ENCODE measurements at places on chromosomes 4 and X.

DNA sequence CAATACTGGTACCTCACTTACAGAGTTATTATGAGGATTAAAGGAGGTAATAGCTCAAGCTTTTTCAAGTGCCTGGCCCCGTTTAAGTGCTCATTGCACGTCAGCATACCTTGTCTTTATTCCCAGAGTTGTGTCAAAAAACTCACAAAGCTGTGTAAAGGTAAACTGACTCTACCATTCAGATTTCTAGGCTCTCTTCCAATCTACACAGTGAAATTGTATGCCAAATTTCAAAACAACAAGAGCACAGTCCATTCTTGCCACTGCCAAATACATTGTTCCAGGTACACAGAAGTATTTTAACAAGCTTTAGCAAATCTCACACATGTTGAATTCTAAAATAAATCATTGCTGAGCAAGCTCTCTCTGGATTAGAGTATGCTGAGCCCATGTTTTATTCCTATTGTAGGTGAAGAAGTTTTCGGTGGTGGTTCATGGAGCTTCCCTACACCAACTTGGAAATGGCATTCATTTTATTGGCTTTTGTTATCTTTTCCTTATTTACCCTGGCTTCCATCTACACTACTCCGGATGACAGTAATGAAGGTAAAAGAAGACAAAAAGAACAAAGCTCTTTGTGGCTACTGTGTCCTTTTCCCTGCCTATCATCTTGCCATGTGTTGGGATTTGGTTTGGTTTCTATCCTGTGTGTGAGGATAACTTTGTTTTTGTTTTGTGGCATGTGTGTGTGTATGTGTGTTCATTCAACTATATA is 16.2 kb downstream of the SMIM31 start:
- DNase-seq, result no peak

DNA sequence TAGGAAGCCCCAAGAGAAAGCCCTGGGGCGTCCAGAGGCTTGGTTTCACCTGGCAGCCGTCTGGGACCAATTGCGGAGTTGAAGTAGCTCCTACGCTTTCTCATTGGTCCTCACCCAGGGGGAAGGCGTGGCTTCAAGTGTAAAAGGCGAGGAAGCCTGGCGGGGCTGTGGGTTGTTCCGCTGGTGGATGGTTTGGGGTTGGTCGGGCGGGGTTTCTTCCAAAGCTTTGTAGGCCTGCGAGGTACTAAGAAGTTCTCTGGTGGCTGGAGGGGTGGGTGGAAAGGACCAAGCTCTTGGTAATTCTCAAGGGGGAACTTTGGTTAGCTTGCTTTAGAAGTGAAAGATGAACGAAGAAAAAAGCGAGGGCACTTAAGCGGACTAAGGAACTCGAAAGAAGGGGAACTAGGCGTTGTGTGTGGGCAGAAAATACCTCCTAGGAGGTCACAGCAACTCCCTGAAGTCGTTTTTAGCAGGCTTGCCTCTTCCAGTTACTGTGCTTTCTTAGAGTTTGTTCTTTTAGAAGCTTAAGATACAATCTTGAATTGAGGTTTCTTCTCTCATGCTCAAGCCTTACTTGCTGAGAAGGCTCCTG is 36.6 kb downstream of the CCNG2 start:
- DNase-seq, result no peak

- no peak for DNase-seq
Measured at GRCh38 chr4:110867251-110867960, 244.5 kb upstream of the PITX2 start.

GRCh38 chr4:79907001-79907400 is 166.0 kb downstream of the ANTXR2 start:
- no peak for DNase-seq

DNA sequence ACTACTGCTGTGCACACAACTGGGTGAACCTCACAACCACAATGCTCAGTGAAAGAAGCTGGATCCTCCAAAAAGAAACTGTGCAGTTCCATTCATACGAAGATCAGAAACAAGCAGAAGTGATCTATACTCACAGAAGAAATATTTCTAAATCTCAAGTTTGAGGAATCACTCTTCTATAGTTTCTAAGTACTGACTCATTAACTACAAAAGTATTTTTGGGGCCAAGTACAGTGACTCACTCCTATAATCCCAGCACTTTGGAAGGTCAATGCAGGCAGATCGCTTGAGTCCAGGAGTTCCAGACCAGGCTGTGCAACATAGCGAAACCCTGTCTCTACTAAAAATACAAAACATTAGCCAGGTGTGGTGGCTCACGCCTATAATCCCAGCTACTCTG is 51.3 kb upstream of the RELL1 start:
- no peak for DNase-seq

- no peak for DNase-seq
Measured at GRCh38 chrX:129754056-129755024, 15.6 kb downstream of the XPNPEP2 start.

- no peak for DNase-seq
Measured at GRCh38 chr4:110058677-110059076, 139.7 kb downstream of the ELOVL6 start.

DNA sequence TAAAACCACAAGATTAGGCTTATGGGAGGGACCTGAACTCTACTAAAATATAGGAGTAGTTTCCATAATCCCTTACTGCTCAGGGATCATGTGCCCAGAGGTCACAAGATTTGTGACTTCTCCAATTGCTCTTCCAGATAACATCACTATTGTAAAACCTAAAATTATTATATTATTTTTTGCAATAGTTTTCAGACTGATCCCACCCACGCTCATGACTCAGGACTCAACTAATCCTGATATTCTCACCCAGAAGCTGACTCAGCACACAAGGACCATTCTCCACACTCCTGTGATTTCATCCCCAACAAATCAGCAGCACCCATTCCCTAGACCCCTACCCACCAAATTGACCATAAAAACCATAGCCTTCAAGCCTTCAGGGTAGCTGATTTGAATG is 24.0 kb upstream of the RPL34 start:
- no peak for DNase-seq

- DNase-seq, result no peak
Measured at GRCh38 chrX:20715176-20715575, 448.5 kb upstream of the RPS6KA3 start.

DNA sequence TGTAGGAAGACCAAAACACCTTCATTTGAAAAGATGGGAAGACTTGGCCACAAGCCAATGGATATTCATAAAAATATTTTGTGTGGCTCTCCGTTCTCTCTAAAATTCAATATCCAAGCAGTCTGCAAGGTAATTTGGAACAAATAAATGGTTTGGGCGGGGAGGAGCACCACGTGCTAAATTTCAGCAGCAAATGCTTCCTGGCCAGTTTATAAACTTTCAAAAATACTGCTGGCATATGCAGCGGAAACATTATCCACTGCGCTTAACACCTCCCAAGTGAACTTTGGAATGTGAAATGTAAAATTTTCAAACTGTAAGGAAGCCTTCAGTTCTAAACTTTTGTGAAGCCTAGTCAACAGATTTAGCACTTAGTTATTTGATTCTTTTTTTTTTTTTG is 191.0 kb downstream of the NSUN7 start:
- no peak for DNase-seq

DNA sequence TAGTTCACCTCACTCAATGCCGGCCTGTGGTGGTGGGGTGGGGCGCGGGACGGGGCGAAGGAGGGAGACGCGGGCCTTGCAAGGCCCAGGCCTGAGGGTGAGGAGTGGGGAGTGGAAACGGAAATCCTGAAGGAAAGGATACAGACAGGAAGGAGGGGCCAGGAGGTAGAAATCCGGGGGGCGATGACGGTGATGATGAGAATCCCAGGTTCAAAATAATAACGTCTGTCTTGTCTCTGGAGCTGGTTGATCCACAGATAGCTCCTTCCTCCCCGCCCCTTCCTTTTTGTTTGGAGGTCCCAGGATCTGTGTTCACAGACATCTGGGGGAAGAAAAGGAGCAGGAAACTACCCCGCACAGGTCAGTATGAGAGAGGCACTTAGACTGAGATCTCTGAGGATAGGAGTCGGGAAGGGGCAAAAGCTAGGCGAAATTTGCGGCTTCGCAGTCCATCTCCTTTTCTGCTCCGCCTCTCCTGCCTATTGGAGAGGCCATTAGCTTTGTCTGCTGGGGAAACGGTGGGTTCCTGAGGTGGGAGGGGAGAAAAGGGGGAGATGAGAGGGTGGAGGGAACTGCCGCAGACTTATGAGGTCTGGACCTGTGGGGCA is 746 bp downstream of the TCEAL7 start:
- no peak for DNase-seq

- no peak for DNase-seq
Measured at GRCh38 chr4:153705743-153706468, 21.8 kb downstream of the TLR2 start.

- DNase-seq, result no peak
Measured at GRCh38 chrX:23727206-23727605, 15.9 kb downstream of the ACOT9 start.

DNA sequence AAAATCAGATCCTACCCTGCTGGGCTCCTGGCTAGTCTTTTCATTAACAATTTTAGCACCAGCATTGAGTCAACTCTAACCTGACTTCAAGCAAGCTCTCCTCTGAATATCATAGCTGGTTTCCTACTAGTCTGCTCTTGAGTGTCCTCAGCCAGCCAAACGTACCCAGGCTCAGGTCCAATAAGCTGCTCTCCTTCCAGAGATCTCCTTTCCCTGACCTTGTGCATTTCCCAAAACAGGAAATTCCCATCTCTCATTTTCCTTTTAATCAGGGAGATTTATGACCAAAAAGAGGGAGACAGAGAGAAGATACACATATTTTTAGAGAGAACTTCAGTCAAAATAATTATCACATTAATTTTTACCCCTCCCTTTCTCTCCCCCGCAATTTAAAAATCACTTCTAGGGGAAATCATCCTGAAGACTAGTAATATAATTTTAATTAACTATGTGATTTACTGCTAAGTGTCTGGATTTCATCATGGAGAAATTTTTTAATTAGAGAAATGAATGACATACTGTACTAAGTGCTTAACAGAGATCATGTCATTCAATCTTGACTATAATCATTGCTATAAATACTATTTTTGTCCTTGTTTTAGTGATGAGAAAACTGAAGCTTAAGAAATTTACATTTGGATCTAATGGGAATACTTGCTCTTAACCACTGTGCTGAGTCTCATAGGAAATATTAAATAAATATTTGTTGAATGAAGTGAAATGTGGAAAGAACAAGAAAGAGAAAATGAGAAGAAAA is 421.7 kb upstream of the INTU start:
- DNase-seq, result no peak

- peak; percentile 18 for DNase-seq
Measured at GRCh38 chr4:48141048-48141447, 7.0 kb upstream of the TXK start.

DNA sequence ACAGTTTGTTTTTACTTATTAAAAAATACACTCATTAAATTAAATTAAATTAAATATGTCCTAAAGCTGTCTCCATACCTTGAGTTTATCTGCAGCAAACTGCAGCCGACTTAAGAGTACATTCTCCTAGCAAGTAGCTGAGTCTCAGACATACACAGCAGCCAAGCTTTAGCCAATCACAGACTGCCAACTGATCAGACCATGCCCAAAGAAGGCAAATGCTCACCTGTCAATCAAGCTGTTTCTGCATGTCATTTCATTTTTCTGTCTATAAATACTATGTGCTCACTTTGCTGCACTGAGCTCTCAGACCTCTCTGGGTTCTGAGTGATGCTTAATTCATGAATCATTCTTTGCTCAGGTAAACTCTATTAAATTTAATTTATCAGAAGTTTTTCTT is 280.9 kb upstream of the EPHA5 start:
- no peak for DNase-seq

GRCh38 chr4:122602277-122603142 is 18.4 kb downstream of the IL21 start:
- peak; percentile 32 for DNase-seq

GRCh38 chrX:46576458-46576857 is 2.9 kb downstream of the CHST7 start:
- no peak for DNase-seq

- no peak for DNase-seq
Measured at GRCh38 chrX:48474127-48474526, 1.9 kb upstream of the FTSJ1 start.

GRCh38 chr4:45741897-45742296 is 382.0 kb downstream of the GABRG1 start:
- DNase-seq, result no peak

DNA sequence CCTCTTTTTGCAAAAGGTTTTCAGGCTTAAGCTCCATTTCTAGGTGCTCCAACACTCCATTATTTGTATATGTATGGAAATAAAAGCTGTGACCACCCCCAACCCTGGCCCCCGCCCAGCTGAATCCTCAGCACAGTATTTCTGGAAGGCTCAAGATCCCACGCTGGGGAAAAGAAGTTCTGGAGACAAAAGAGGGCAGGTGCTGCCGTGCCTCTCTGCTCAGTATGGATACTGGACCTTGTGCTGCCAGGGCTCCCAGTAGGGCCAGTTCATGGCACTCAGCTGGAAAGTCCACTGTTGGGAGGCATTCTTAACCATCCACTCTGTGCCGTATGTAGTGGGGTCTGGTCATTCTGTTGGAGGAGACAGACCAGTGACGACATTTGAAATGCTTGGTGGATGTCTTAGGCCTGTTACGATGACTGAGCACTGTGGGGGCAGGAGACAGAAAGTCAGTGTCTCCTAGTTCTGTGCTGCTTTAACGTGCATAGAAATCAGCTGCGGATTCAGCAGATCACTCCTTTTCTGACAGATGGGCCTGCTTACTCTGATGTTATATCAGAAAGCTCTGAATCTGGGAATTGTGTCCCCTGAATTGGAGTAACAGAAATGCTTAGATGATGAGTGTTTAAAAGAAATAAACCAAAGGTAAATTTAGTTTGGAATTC is 48.4 kb upstream of the MSANTD1 start:
- no peak for DNase-seq

- DNase-seq, result no peak
Measured at GRCh38 chr4:56424697-56425514, 10.5 kb downstream of the PPAT start.

GRCh38 chr4:5079581-5079980 is 28.3 kb downstream of the STK32B start:
- no peak for DNase-seq
